ENCODE measurements at places on chromosomes 7 and 10. TPM values are rescaled to one million over a fixed set of nuclear protein-coding genes. Genes with fewer than 3 reads are reported as not detected.

GPER1 gene
- 9.4 TPM for polyA plus RNA-seq

- DNase-seq, result no peak
Measured at GRCh38 chr7:96320442-96320841, 1.5 kb downstream of the SLC25A13 start.

GRCh38 chr7:98982686-98983085 lies 104.4 kb downstream of the TRRAP start:
- no peak for DNase-seq

- DNase-seq, result no peak
Measured at GRCh38 chr7:18846765-18847215, 270.6 kb downstream of the TWIST1 start.

- no peak for DNase-seq
Measured at GRCh38 chr10:78831461-78831860, 237.3 kb upstream of the ZMIZ1 start.

GRCh38 chr7:79608005-79608404 lies 154.5 kb upstream of the MAGI2 start:
- no peak for DNase-seq

All from muscle of back (tissue), 13 donors.